ENCODE measurements at places on chromosomes 1 and 21.

GRCh38 chr1:45057542-45057941 is 45.5 kb downstream of the UROD start:
- no peak for DNase-seq

GRCh38 chr1:169999331-169999741 is 75.2 kb downstream of the KIFAP3 start:
- peak; percentile 97 for DNase-seq

DNA sequence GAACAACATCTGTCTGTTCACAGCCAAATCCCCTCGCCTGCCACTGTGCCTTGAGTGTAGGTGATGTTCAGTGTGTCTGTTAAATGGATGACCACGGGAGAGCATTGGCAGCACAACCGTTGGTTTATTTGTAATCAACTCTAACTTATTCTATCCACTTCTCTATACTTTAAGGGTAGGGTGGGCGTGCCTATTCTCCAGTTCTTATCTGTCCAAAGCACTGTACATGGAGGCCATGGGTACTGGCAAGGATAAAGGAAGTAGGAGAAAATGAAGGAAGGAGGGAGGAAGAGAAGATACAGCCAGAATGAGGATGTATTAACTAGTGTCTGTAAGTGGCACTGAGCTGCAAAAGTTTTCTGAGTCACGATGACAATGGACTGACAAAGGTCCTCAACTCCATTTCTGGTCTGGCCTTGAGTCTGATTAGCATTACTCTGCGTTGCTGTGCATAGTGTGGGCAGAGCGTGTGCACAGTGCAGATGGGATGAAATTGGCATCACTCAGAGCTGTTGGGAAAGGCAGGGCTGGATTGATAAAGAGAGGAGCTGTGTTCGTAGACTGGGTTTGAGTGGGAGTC is 7.1 kb downstream of the RHOU start:
- DNase-seq = no peak

- DNase-seq = no peak
These were observed 73.0 kb downstream of the PIGK start for GRCh38 chr1:77146270-77146669.

DNA sequence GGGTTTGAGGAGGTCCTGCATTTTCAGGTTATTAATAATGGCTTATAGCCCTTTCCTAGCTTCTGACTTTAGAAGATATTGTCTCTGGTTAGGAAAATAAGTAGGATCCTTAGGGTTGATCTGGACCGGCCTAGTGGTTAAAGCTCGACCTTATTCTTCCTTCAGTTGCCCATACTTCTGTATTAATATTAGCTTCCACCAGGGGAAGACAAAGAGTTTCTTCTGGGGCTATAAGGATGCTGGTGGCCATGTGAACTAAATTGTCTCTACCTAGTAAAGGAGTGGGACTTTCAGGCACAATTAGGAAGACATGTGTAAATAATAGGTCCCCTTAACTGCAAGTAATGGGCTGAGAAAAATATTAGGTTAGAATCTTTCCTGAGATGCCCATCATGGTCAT is 20.6 kb upstream of the FCGR2A start:
- DNase-seq = no peak
